ENCODE measurements at places on chromosomes 4 and X.

DNA sequence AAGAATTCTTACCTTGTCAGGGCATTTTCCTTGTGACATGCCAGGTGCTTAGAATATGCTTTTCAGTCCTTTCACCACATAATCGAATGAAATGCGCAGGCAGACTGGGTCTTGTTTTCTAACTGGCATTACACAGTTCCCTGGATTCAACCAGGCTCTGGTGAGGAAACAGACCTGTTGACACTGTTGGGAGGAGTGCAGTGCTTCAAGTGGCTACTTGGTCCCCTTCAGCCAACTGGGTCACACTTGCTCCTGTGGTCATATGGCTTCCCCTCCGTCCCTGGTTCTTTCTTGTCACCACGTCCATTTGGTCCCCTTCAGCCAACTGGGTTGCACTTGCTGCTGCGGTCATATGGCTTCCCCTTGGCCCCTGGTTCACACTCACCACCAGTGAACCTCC is 9.7 kb downstream of the SMIM20 start:
- DNase-seq: no peak

- DNase-seq: no peak
These were observed 80.6 kb upstream of the CXXC4 start for GRCh38 chr4:104575278-104575677.

DNA sequence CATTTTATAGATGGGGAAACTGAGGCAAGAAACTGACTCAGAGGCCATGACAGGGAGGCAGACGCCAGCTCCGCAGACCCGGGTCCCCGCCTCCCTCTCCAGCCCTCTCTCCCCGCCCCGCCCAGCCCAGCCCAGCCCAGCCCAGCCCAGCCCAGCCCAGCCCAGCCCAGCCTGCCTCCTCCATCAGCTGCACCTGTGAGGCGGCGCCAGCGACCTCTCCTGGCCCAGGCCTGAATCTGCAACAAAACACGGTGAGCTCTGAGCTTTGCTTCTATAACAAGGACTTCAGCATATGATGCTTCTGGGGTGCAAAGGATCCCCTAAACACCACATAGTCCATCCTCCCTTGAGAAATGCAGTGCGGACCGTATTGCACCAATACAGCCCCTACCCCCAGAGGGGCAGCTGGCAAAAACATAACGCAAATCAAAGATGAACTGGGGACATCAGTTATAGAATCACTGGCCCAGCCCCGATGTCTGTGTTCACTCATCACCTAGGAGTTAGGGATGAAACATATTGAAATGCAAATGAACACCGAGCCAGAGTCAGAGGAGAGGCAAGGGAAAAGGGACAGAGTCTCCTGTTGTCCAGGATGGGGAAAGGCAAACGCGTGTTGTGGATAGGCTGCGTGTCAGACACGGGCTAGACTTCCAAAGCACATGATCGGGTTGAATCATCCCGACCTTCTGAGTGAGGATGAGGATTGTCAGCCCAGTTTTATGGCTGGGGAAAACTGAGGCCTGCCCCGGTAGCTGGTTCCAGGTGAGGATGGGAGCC is 216.1 kb upstream of the PSAPL1 start:
- DNase-seq: no peak

DNA sequence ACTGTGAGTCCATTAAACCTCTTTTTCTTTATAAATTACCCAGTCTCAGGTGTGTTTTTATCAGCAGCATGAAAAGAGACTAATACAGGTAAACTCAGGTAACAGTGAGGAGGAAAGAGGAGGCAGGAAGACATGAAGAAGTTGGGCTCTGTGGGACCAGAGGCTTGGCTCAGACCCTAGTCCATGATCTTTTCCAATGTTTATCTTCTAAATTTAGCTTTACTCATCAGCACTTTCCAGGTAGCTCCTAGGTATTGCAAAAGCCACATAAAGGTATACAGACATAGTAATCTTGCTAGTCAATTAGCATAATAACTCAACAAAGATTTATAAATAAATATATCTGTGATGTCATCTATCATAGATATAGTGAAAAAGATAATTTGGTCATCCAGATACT is 11.2 kb upstream of the FRYL start:
- no peak for DNase-seq

DNA sequence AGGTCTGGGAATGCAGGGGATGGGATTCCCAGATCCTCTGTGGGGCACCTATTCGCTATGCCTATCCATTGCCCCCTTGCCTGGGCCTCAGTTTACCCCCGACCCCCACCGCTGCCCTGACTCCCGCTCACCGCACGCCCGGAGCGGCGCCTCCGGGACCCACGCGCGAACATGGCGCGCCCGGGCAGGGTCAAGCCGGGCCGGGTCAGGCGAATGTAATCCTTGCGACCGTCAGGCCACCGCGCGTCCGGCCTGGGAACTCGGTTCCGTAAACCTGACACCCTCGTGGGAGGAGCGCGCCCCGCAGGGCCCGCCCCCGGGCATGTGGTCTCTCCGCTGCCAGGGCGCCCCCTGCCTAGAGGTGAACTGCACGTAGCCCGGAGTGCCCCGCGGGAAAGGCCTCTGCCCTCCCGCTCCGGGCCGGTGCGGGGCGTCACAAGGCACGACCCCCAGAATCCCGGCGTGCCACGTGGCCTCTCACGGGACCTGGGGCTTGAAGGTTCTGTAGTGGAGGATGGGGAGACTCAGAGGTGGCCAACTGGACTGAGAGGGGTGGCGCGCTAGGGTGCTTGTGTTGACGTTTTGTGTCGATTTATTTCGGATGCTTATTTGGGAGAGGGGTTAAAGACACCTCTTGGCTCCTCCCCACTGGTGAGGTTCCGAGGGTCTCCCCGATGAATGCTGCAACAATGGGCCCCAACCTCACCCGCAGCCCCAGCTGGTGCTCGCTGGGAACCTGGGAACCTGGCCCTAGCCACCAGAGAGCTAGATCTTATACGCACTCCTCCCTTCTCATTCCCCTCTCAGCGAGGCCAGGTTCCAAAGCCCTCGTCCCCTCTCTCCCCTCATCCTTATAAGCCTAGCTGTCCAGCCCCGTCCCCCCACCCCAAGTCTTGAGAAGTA is at the start of gene PRICKLE3:
PRICKLE3 (minus strand) TSS at position 249 of the 903 bp plus-strand sequence; CDS start at position 173, 76 bp downstream.
- DNase-seq: peak; percentile 53

DNA sequence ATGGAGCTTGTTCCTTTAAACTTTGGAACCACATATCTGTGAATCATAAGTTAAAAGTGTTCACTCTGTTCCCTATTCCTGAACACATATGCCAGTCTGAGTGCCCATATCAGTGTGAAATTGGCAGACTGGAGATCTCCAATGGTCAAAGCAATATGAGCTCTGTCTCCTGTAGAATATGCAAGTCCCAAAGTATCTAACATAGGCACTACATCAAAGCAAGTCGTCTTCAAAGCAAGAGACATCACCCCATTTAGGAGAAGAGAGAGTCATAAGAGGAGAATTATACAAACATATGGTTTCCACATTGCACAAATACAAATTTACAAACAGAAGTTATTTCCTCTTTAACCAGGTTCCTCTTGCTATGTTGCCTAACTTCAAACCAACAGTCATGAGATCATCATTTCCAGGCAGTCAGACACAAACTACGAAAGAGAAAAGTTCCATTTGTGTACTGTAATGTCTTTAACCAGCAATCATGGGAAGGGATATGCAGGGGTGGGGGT is 9.9 kb upstream of the GK start:
- DNase-seq: no peak

- DNase-seq: no peak
These were observed 176.9 kb upstream of the PRPS2 start for GRCh38 chrX:12614266-12614665.

GRCh38 chr4:7309636-7310390 is 117.5 kb downstream of the SORCS2 start:
- no peak for DNase-seq

- DNase-seq: no peak
These were observed 10.3 kb downstream of the EGFL6 start for GRCh38 chrX:13579661-13580060.

DNA sequence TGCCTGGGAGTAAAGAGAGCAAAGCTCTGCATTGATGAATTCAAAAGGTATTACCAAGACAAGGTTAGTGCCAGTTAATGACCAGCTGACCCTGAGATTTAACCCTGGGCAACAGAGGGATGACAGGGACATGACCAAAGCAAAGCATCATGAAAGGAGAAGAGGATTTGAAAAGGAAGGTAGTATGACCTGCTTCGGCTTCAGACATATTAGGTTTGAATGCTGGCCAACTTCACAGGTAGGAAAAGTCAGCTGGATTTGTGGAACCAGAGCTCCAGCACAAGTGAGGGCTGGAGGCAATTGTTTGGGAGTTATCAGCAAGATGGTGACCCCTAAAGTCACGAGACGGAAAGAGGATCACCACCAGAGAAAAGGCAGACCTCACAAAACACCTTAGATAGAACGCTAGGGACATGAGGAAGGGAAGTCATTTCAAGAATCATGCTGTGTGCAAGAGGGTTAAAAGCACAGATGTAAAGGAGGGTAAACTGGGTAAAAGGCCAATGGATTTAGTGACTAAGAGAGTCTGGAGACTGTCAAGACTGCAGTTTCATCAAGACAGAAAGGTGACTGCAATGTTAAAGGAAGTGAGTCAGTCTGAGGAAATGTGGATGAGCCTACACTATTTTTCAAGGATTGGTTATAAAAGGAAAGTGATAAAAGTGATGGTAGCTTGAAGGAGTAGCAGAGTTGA is 45.6 kb downstream of the SH3RF1 start:
- DNase-seq: no peak

DNA sequence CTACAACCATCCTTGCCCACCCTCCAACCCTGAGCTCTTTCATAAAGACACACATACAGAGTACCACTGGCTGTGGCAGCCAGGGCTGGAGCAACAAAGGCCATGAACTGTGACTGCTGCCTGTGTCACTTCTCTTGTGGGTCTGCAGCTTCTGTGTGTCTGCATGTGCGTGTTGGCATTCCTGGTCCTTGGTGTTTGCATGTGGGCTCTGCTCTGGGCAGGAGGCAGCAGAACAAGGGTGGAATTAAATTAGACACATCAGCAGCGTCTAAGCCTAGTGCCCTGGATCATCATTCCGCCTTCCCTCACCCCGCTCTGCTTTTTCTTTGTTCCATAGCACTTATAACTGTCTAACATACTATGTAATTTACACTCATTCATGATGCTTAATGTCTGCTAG is 157.7 kb downstream of the MGST2 start:
- DNase-seq: no peak

GRCh38 chrX:7242613-7243012 is 94.7 kb upstream of the PUDP start:
- no peak for DNase-seq

DNA sequence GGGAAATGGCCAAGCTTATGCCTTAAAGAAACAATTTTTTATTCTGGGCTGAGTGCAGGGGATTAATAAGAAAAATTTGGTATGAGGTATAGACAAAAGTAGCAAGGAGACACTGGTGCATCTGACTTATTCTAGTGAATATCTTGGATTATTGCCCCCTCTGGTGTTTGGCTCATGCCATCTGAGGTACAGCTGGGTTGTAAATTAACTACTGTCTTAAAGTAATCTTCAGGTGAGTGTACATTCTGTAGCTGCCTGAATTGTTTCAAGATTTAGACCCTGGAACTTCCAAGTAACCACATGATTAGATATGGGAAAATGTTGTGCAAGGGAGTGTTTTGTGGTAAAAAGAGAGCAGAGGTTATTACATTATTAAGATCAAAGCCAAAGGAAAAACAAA is 988.7 kb downstream of the FAM133A start:
- no peak for DNase-seq

DNA sequence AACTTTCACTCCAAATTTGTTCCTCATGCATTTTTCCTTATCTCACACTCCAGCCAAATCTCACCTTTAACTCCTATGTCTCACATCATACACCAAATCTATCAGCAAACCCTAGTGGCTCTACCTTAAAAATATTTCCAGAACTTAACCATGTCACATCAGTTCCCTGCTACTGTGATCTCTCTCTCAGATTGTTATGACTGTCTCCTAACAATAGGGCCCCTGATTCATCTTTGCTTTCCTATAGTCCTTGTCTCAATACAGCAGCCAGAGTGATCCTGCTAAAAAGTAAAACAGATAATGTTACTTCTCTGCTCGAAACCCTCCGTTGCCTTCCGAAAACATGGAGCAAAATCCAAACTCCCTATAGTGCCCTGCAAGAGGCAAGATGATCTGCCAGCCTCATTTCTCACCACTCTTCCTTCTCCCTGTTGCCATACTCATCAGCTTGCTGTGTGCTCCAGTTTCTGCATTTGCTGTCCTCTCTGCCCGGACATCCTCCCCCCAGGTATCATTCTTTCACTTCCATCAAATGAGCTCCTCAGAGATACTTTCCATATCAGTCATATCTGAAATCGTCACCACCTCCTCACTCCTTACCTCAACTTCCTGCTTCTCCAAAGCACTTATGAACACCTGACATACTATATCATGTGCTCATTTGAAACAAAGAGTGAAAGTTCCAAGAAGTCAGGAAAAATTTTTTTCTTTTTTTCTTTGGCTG is 293.4 kb upstream of the NR3C2 start:
- peak; percentile 7 for DNase-seq

DNA sequence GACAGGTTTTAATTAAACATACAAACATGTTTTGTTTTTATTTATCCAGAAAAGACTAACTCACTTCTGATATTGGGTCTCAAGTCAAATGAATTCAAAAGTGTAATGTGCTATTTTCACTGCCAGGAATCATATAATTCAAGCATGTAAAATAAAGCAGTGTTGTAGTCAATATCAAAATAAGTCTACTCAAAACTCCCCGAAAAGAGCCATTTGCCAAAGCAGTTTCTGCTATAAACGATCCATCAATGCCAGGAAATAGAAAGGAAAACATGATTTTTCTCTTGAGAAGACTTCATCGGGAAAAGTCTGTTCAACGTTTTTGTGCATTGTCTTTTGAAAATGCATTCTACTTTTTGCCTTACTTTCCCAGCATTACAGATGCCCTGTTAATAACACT is 633.3 kb downstream of the FAT4 start:
- DNase-seq: no peak

DNA sequence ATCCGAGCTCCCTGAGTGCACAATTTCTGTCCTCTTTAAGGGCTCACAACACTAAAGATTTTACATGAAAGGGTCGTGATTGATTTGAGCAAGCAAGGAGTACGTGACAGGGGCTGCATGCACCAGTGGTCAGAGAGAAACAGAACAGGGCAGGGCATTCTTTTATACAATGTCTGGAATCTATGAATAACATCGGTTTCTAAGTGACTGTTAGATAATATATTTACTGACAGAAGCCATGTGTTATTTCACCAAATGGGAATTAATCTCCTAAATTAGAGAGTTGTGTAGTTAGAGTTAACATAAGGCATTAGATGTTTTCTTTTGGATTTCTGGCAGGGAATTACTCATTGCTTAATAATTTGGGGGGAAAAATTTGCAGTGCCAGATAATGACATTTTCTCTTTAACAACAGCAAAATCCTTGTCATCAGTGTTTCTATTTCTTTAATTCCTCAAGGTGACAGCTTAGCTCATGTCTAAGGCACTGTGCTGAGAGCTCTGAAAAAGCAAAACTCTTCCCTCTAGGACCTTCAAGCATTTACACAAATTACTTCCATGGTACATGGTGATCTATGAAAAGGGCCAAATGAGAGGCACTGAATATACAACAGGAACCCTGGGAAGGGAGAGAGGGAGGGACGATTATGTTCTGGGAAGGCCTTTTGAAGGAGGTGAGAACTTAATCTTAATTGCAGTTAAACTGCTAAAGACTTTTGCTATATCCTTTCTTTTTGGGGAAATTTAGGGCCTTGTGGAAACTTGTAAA is 145.0 kb downstream of the RTL3 start:
- no peak for DNase-seq

- no peak for DNase-seq
These were observed 884 bp downstream of the RELL1 start for GRCh38 chr4:37685161-37685822.

GRCh38 chr4:88858752-88859151 is 161.1 kb upstream of the NAP1L5 start:
- no peak for DNase-seq

All from stimulated activated CD4-positive, alpha-beta T cell treated with anti-CD3 and anti-CD28 coated beads, Interleukin-1b, Interleukin-23, amount 100 ng/mL, for 24 hours (primary cell).